NCI-H774 (cell line): ENCODE measurements at places on chromosomes 7 and 10.

GRCh38 chr10:17256051-17256450 is 28.0 kb downstream of the VIM start:
- no peak for DNase-seq

- no peak for DNase-seq
These were observed 92.0 kb upstream of the PRR15 start for GRCh38 chr7:29471444-29472138.

- no peak for DNase-seq
These were observed 740.5 kb downstream of the REEP3 start for GRCh38 chr10:64261676-64262075.

DNA sequence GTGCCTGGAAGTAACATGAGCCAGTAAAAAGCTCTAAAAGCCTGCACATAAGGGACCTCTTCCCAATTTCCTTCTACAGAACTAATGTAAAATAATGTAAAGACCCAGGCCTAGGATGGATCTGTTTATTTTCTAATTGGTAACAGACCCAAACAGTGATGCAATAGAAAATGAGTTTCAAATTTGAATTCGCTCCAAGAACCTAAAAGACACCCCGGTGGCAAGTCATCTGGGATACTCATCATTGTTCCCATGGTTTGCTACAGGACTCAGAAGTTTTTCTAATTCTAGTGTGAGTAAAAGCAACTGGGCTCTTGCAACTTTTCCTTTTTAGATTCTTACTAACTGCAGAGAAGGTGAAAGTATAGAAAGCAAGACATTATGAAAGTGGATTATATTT is 271.3 kb upstream of the CACNA2D1 start:
- no peak for DNase-seq

DNA sequence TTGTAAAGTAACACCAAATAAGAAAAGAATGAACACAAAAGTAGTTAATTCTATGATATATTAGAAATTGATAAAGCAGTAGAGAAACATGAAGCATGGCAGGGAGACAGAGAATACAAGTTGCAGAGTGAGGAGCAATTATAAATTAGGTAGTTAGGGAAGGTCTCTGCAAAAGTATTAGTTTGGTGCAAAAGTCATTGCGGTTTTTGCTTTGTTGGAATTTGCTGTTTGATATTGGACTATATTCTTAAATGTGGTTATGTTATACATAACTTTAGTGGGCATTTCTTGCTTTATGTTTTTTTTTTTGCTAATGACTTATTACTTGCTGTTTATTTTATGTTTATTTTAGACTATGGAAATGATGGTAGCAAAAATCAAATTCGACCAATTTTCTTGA is 402.2 kb downstream of the SFMBT2 start:
- DNase-seq: no peak

GRCh38 chr10:74177140-74177677 is 26.2 kb downstream of the ADK start:
- DNase-seq: no peak

DNA sequence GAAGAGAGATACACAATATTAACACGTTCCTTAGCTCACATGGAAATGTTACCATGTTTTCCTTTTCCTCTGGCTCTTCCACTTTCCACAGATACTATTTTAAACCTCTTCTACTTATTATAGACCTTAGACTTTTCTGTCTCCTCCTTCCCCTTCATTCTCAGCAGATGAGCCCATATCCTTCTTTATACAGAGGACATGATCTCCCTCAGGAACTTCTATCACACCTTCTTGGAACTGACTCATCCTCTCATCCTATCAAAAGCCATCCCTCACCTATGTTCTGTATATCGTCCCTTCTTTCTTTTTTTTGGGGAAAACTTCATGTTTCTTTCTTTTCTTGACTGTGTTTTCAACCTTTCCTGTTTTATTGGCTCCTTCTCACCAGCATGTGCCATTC is 20.8 kb downstream of the MTPN start:
- no peak for DNase-seq

DNA sequence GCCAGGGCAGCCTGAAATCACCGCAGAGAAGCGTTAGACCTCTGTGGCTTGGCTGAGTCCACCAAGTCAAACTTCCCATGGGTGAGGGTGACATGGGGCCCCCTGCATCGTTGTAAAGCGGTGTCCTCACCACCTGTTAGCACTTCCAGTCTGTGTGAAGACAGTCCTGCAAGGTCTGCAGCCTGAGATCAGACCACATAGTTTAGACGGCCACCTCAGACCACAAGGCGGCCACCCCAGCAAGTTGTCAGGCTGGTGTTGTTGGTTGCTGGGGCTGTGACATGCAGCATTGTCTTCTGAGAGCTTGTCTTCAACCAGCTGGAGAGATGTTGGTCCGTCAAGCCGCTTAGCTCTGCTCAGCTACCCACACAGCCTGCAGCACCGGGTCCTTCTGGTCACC is 44.1 kb upstream of the TARP start:
- DNase-seq: no peak

- DNase-seq: no peak
These were observed 28.8 kb downstream of the TOMM7 start for GRCh38 chr7:22793593-22794462.

DNA sequence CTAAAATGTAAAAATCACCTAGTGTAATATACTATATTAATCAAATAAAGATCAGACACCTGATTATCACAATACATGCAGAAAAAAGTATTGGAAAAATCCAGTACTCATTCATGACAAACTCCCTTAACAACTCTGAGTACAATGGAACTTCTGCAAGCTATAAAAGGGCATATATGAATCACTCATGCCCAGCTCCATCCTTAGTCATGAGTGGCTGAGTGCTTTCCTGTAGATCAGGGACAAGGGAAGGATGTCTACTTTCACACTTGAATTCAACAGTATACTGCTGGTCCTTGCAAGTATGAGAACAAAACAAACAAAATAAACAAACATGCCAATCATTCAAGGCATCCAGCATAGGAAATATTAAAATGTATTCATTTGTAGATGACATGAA is 116.5 kb downstream of the ADARB2 start:
- DNase-seq: no peak

DNA sequence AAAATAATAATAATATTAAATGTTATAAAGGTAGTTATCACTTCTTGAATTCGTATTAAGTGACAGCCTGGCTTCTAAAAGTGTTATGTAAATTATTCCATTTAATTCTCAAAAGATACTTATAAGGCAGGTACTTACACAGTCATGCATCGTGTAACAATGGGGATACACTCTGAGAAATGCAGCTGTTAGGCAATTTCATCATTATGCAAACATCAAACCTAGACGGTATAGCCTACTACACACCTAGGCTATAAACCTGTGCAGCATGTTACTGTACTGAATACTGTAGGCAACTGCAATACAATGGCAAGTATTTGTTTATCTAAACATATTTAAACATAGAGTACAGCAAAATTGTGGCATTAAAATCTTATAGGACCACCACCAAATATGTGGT is 1.5 kb downstream of the IFIT1 start:
- DNase-seq: no peak

- DNase-seq: no peak
These were observed 1.4 kb downstream of the MTURN start for GRCh38 chr7:30136117-30136731.

GRCh38 chr7:147541261-147541660 is 1049.3 kb upstream of the C7orf33 start:
- no peak for DNase-seq

DNA sequence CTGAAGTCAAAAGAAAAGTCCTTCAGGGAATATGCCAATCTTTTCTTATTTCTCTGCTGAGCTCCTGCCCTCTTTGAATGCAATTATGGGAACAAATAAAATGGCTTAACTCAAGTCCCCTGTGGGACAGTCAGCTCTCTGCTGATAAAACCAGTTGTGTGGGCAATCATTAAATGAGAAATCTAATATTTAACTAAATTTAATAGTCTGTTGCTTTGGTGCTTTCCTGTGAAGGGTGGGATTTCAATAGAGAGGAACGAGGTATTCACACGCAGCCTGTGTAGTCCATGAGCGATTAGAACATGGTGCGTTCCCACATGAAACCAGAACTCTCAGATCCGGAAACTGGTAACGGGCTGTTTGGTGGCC is 138.4 kb downstream of the PAXIP1 start:
- DNase-seq: no peak

GRCh38 chr10:6240254-6240653 is 37.5 kb downstream of the PFKFB3 start:
- DNase-seq: no peak

- DNase-seq: no peak
These were observed 10.4 kb upstream of the FAS start for GRCh38 chr10:88980247-88980646.

- DNase-seq: no peak
These were observed 584.2 kb upstream of the MBL2 start for GRCh38 chr10:53356616-53357349.

DNA sequence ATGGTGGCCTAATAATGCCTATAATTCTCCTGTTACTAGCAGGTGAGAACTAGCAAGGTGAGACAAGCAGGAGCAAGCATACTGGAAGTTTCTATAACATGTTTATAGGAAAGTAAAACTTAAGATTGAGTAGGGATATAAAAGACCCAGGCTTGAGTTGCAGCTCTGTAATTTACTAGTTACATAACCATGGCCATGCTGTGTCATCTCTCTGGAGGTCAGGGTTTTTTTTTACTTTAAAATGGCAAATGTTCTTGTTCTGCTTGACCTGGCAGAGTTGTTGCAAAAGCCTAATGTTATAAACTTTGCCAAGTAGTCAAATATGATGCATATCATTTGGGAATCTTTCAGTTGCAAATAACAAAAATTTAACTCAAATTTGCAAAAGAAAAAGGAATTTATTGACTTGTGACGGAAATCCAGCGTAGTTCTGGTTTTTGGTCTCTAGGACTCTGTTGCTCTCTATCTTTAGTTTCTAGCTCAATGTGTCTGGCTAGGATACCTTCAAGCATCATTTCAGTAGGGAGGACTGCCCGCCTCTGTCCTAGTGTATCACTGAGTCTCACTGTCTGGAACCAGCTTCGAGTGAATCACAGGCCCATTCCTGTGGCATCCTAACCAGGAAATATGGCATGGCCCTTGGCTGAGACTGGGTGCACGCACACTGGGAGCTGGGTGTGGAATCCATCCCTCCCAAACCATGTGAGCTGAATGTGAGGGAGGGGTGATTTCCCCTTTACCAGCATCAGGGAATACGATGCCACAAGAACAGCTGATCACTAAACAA is 67.9 kb downstream of the ADAM22 start:
- DNase-seq: no peak

DNA sequence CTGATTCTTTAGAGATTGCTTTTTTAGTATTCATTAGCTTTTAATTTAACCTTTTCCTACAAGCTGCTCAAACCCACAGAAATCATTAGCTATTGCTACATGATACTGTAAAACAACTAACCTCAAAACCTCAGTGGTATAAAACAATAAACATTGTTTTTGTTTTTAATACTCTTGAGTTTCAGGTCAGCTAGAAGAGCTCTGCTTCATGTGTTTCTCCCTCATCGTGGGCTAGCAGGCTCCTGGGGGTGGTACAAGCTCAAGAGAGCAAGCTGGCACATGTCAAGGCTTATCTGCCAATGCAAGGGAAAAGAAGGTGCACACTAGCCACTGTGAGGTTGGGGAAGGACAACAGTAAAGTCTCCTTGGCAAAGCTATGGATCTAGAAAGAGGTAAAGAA is 232.9 kb upstream of the PHF14 start:
- no peak for DNase-seq

DNA sequence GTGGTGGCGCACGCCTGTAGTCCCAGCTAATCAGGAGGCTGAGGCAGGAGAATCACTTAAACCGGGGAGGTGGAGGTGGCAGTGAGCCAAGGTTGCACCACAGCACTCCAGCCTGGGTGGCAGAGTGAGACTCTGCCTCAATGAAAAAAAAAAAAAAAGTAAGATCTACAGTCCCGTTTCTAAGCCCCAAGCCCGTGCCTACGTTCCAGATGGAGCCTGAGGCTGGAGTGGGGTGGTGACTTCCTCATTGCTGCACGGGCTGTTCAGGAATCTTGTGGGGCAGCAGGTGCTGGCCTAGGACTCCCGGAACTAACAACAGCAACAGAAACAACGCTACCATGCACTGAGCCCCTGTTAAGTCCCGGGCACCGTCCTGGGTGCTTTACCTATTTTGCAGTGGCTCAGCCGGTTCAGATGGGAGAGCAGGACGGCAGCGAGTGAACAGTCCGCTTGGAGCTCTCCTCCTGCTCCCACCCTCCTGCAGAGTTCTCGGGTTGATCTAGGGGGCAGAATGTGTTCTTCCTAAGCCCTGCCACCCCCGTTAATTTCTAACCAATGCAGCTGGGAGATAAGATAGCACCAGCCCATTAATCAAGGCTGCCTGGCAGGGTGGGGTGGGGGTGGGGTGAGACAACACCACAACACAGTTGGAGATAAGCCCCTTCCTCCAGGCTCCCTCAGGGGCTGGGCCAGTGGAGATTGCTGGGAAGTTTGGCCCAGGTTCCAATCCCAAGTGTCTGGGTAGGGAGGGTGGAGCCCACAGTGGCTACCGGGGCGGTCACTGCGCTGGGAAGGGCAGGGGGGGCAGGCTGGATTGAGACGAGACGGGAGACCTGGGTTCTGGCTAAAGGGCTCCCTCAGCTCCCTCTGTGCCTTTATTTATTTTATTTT is 17.0 kb upstream of the SFRP5 start:
- DNase-seq: no peak

DNA sequence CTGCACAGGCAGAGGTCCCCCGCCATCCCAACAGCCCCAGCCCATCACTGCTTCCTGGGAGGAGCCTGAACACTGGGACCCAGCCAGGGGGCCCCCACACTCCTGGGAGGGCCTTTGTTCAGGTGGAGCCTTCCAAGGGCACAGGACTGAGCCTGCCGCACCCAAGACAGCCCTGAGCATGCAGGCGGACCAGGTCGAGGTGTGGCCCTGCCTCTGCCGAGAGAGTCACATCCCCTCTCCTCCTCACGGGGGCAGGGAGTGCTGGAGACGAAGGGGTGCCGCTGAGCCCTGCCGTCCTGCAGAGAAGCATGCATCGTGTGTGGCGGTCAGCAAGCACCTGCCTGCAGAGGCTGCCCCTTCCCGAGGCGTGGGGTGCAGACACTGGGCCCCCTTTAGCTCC is 7.3 kb upstream of the MAFK start:
- no peak for DNase-seq

GRCh38 chr10:73756183-73756582 is 12.0 kb downstream of the SEC24C start:
- DNase-seq: no peak

GRCh38 chr7:15647309-15647708 is 39.2 kb downstream of the MEOX2 start:
- no peak for DNase-seq

- DNase-seq: no peak
These were observed 67.7 kb downstream of the COL13A1 start for GRCh38 chr10:69869291-69869961.

GRCh38 chr7:143046426-143046851 is 5.7 kb upstream of the OR6V1 start:
- DNase-seq: no peak

DNA sequence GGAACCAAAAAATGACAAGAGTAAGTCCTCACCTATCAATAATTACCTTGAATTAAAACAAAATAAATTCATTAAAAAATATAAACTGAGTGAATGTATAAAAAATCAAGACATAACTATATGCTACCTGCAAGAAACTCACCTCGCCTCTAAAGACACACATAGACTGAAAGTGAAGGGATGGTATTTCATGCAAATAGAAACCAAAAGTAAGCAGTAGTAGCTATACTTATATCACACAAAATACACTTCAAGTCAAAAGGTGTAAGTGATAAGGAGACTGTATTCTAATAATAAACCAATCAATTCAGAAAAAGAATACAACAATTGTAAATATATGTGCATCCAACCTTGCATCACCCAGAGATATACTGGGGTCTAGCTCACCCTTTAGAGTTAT is 332.6 kb downstream of the SH2D4B start:
- DNase-seq: no peak

- DNase-seq: no peak
These were observed 573.5 kb downstream of the TNS3 start for GRCh38 chr7:47008461-47008860.
